GM12865 (cell line): ENCODE measurements at places on chromosomes 4 and X.
A peak's percentile ranks its signal among the peaks of the same experiment; 100 is the strongest.

DNA sequence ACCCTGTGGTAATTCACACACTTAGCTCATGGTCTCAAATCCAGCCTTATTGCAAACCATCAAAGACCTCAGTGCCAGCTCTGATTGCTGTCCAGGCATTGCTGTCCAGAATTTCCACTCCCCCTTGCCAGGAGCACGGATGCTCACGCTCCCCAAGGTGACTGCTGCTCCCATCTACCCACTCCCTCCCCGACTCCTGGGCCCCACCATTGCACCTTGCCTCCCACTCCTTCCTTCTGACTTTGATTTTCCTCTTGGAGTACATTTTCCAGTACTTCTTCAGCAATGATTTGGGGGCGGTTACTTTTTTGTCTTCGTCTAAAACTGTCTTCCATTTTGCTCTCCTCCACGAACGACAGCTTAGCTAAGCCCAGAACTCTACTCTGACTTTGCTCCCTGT is 11.5 kb downstream of the ZFYVE28 start:
- no peak for DNase-seq

DNA sequence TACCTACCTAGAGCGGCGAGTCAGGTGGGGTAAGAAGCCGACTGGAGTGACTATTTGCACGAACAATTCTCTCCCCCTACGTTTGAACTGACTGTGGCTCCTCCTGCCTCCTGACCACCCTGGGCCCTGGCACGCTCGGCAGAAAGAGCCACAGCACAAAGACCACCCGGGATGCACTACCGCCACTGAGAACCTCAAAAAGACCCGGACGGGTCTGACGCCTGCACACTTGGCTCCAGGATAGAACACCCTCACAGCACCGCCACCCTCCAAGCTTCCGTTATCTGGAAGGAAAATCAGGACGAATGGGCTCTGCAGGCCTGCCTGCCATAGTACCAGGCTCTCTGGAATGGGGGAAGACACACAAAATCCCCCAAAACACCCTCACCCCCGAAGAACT is 2.2 kb downstream of the LRPAP1 start:
- DNase-seq, result no peak

DNA sequence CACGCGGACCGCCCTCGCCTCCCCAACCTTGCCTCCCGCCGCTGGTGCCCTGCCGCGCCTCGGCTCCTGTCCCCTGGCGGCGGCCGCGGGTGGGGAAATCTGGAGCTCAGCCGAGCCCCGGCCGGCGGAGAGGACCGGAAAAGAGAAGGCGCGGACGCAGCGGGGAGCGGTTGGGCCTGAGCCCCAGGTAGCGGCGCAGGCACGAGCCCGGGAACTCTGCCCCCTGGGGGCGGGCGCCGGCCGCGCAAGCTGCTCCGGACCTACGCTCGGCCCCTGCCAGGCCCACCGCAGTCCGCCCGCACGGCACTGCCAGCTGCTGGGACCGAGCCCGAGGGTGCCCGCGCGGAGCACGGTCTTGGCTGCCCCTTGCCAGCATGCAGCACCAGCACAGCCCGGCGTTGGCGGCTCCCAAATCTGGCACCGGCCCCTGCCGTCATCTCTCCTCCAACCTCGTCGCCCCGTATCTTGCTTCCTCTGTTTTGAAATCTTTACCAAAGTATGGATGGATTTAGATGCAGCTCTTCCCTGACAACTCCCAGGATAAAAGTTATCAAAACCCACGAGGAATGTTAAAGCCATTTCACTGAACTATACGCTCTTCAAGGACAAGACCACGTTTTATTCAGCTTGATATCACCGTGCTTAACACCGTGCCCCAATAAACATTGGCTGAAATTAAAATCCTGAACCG is at the start of gene PRSS12:
Gene PRSS12 (minus strand): TSS at position 161 of the 691 bp plus-strand sequence. CDS start 283 bp downstream, outside the sequence.
- DNase-seq, result peak; percentile 78

GRCh38 chr4:181564625-181565024 is 678.6 kb upstream of the TENM3 start:
- DNase-seq, result no peak
